NCI-H1092 treated with DMSO at 0.1 percent for 48 hours (cell line): ENCODE measurements at places on chromosomes 3 and 15.

DNA sequence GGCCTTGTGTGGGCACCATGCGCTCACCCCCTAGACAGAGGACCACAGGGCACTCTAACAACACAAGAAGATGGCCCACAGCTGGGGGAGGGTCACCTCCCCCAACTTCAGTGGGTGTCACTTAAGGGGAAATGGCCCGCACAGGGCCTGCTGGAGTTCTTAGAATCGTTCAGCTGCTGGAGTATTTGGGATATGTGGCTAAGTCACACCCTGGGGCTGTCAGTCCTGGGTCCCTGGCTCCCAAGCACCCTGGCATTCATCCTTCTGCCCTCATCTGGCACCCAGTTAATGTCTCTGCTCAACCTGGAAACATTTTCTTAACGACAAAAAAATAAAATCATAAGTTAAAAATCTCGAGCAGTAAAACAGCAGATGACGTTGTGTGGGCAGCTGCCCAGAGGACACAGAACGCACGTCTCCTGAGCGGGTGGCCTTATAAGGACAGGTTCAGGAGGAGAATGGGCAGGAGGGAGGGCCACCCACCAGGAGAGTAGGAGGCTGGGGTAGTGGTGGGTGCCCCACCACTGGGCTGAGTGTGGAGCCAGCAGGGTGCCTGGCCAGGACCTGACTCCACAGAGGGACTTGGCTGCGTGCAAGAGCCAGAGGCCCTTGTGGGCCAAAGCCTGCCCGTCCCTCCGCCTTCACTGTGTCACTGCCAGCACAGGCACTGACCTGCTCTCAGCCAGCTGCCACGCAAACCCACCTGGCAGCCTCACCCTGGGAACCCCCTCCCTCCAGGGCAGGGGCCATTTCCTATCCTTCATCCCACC, 11.5 kb downstream of the KBTBD13 start:
- peak; percentile 16 for DNase-seq

GRCh38 chr15:101178931-101179330, 72.9 kb downstream of the CHSY1 start:
- DNase-seq: no peak

DNA sequence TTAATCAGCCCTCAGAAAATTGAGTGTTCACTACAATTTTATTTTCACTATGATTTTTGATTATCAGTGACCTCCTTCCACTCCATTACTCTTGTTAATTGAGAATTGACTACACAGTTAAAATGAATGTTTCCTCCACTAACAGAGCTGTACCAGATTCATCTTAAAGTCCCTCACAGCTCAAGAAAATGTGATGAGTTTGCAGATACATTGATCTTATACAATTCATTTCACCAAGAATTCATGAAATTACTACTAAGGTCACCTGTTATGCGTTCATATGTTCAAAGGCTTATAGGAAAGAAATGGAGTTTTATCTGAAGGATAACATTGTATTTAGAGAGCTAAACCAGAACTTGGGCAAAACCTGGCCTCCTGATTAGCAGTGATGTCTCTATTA, 17.5 kb downstream of the NMNAT3 start:
- DNase-seq: no peak

GRCh38 chr3:114058646-114059045, 2.1 kb downstream of the QTRT2 start:
- DNase-seq: no peak

DNA sequence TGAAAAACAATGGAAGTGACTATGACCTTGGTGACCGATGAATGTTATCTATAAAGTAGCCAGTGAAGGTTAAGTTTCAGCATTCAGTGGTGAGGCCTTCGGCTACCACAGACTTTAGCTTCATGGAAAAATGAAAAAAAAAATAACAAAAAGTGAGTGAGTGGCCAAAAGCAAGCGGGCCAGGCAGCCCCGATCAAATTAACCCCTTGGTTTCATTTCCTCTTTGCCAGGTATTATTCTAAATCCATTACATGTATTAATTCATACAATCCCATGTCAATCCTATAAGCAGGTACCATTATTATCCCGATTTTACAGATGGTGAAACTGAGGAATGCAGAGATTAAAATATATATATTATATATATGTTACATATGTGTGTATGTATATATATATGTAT, 21.0 kb upstream of the CHCHD6 start:
- DNase-seq: no peak

DNA sequence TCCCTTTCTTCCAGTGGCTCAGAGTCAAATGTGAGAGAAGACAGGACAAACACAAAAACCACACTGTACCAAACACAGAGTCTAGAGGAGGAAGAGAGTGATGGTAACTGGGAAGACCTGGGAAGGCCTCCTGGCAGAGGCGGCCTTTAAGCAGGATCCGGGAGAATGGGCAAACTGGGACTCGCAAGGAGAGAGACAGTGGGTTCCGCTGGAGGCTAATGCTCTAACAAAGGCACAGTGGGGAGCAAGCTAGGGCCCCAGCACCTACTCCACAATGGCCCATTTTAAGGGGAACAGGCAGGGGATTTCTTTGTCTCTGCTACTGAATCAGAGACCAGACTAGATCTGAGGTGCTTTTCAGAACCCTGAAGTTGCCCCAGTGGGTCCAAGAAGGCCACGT, 81.4 kb upstream of the HES1 start:
- no peak for DNase-seq

DNA sequence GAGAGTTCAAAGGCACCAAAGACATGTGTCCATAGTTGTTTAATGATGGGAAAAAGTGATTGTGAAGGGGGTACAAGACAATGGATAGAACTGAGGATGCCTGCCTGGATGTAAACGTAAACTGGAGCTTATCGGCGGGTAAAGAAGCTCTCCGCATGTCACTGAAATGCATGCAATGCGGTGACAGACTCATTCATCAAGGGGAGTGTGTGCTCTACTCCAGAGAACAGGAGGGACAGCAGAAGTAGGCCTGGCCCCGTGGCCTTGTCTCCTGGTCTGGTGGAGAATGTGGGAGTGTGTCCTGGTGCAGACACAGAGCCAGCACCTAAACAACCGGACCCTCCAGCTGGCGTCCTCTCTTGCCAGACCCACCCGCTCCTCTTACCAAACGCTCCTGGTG, 50.6 kb downstream of the TRPM1 start:
- DNase-seq: no peak

DNA sequence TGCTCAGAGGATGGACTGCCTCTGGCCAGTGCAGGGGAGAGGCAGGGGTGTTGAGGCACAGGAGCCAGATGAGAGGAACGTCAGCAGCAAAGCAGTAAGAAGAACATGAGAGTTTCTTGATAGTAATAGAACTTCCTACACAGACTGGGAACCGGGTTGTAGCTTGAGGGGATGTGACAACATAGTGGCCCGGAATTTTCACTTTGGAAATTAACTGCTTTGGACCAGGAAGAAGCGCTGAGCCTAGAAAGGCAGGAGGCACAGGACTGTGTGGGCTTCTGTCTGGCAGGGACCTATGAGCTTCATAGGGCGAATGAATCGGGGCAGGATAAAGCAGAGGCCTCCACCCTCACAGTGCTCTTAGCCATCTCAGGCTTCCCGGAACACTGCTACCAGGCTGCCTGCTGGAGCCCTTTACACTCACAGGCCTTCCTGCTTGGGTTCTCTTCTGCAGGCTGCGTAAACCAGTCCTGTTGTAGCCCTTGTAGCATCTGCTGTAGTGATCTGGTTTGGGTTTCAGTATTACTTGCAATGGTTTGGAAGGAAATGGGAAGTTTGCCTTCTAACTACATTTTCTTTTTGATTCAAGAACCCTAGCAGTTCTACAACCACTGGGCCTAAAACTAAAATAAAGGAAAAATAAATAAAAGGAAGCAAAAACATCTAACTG, 3.3 kb upstream of the ADPGK start:
- no peak for DNase-seq

DNA sequence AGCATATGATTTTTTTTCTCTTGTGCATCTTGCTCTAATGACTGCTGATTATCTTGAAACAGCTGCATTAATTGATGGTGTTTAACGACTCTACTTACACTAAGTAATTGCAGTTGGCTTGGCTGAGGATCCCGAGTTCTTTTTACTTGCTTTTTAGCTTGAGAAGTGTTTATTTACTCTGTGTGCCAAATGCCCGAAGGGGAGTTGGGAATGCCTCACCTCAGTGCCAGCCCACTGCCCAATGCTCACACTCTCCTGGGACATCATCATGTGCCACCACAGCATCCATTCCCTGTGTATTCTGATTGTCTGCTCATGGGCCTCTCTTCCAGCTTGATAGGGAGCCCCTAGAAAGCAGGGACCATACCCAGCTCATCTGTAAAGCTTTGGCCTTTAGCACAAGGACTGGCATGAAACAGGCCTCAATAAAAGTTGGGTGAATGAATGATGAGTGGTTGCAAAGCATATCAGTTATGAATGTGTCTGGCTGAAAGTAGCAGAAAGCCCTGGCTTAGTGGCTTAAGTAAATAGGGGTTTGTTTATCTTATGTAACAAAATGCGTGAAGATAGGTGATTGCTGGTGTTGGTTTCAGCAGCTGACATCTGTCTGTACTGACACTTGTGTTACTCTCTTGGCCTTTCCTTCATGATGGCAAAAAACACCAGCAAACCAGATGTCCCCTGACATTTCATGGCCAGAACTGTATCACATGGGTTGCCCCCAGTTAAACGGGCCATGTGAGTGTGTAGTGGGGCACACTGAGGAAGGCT, 8.1 kb downstream of the PXYLP1 start:
- DNase-seq: peak; percentile 85

DNA sequence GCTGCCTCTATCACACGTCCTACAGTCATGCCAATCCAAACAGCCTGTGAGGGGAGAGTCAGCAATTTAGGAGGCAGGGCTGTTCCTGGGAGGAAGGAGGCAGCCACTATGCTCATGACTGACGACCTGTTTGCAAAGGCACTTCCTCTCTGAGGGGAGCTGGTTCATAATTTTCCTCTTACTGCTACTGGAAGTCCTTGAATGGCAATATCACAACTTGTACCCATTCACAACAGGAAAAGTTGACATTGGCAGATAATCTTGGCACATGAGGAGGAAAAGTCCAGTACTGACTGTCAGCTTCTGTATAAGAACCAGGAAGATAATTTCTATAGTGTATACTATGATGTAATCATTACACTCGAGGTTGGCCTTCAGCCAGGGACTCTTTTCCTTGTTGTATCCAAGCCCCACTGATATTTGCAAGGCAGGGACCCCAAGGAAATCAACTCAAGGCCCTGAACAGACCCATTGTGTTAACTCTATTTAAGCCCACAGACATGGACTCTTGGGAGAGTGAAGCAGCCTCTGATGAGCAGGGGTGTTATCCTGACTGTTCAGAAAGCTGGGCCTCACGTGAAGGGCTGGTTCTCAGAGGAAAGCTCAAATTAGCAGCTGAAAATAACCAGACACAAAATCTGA, 267.3 kb upstream of the ADAMTS9 start:
- no peak for DNase-seq

DNA sequence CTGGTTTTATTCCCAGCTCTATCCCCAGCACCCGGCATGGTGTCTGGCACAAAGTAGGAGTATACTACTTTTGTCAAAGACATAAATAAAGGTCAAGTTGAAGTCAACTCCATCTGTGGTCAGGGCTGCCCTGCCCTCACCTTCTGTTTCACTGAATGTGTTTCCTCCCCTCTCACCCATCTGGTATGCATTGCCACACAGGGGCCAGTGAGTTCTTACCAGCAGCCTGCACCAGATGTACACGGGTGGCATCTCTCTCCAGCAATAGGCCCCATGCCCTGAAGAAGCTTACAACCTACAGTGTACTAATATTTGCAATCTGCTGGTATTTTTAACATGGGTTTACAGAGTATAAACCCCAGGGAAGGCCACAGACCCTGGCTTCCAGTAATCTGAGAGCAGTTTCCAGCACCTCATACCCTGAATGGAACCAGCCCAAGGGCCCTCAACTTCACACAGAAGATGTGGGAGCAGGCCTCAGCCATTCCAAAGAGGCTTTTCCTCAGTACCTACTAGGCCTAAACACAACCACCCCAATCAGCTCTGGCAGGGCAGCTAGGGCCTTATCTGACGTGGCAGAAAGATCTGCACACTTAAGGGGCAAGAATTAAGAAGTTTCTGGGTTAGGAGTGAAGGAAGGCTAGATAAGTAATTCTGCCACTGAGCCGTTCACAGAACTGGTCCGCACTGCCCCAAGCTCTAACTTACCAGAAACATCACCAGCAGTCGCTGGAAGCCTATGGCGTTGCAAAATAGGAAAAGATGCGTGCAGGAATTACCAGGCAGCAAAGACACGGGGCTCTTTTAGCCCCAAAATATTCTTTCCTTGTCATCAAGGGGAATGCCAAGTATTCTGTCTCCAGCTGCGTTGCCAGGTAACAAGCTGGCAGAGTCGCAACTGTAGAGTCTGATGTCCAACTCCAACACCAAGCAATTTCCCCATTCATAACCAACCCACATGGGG, 2.1 kb downstream of the IDH2 start:
- peak; percentile 10 for DNase-seq

GRCh38 chr15:100526027-100526481, 2.7 kb downstream of the CERS3 start:
- peak; percentile 79 for DNase-seq

DNA sequence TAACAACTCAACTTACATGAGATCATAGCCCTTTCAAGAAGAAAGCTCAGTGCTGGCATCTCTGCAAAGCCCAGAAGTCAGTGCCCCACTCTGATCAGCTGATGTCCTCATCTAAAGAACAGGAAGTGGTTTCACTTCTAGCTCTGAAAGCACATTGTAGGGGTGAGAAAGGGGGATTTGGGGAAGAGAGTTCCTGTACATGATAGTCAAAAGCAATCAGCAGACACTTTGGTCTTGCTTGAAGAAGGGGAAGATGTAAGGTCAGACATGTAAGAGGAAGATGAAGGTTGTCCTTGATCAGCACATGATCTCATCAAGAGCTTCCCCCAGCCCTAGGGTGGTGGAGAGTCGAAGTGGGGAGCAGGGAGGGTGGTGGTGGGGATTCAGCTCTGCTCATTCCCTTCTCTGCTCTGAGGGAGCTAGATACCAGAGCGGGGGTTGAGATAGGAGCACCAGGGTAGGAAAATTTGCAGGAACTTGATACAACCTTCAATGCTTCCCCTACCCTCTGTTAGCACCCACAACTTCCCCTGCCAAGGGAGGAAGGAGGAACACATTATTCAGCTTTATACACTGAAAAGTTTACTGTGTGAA, 76.4 kb upstream of the ETV5 start:
- DNase-seq: no peak

- DNase-seq: no peak
Observed at GRCh38 chr15:94057305-94057704, 174.1 kb upstream of the MCTP2 start.

DNA sequence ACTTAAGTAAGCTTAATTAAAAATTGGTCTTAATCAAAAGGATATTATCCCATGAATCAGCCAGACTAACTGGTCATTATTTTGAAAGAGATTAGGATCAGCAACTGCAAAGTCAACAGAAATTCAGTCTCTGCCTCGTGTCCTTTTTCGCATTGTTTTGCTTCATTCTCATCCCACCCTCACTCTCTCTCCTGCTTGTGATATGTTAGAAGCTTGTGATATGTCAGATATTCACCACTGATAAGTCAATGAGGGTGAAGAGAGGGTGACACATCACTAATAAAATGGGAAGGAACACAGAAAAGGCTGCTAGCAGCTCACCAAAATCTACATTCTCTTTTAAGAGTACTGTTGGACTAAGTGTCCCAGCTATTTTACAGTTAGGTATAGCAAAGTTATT, 146.1 kb downstream of the SUCNR1 start:
- DNase-seq: no peak
